ENCODE measurements at places on chromosomes 5 and 9.

DNA sequence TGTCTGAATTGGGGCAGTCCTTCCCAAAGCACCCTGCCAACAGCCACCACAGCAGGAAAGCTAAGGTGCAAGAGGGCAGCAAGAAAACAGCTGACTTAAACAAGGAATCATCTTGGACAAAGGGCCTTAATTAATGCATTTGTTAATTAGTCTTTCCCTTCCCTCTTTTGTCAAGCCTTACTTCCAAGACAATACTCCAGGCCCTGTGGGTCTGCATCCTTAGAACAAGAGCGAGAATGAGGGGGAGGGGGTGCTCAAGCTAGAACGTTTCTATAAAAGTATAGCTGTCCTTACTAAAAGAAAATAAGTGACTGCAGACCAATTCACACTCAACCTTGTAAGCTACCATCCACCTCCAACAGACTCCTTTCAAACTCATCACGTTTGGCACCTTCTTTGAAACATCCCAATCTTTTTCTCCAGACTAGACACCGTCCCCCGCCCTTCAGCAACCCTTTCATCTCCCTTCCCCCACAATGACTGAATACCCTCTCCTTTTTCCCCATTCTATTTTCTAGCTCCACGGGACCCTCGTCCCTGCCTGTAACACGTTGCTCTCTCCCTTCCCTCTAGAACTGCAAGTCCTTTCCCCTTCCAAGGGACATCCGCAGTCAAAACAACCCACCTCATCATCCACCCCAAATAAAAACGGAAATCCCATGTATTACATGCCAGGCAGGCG is 85.7 kb upstream of the RNF38 start:
- no peak for DNase-seq

GRCh38 chr9:87276851-87277261 is 220.8 kb upstream of the DAPK1 start:
- DNase-seq: no peak

DNA sequence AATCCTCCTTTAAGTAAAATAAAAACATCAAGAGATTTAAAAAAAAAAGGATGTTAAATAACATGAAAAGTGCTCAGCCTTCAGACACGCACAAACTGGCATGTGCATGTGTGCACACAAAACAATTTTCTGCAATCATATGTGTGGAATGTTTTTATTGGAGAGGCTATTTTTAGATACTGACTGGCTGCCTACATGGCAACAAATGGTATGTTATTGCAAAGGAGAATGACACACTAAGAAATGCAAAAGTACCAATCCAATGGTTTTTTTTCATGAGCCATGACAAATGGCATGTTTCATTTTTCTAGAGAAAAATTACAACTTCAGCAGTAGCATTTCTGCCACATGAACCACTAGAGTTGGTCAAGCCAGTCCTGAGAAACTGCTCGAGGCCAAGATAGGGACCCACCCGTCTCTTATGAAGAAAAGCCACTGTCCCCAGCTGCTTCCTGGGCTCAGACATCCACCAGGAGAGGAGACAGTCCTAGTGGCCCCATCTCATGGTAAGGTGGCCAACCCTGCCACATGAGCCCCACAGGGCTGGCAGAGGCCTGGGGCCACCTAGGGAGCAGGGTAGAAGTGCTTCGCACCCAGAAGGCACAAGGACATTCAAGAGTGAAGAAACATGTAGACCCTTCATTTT is 116.4 kb downstream of the MYO10 start:
- DNase-seq: no peak

DNA sequence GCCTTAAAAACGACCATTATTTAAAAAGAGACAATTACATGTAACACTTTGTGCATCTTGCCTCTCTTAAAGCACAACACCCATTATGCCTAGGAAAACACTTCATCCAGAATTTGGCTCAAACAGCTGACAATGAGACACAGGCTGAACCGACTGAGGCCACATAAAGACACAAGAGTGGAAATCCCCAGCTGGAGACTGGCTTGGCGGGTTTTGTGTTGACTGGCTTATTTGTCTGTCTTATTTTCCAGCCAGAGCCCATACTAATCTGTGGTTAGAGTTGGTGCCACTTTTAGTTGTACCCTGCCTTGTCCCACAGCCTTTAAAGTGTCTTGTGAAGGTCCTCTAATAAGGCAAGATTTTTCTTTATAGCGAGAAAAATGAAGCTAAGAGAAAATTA is 21.2 kb downstream of the TRIM14 start:
- no peak for DNase-seq

DNA sequence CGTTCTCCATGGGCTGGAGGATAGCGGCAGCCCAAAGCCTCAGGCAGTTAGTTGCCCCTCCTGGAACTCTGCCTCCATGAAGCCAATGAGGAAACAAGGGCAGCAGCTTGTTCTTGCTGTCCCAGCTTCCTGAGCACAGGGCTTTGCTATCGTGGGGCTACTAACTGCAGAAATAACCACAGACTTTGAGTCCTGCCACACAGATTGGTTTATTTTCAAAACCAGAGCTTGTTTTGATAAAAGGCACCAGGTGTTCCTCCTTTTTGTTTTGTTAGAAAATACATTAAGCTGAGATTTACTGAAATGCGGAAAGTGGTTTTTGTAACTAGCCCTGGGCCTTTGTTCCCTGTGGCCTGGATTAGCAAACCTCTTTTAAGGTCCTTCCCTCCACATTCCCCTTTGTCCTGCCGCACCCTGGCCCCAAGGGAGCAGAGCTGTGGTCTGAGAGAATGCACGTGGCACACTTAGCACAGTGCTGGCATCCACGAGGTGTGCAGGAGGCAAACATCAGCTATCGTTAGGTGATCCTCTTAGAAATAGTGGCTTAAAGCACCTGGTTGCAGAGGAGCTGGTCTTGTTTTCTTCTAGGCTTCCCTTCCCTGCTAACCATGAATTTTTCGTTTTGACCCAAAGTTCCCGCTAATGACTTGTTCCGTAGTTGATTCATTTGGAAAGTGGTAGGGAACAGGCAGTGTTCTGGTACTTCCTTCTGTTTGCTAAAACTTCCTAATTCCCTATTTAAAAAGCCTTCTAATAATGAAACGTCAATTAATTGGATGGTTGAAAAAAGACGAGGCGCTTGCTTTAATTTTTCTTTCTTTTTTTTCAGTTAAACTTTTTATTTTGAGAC is 21.5 kb downstream of the MVB12B start:
- DNase-seq: peak; percentile 48

DNA sequence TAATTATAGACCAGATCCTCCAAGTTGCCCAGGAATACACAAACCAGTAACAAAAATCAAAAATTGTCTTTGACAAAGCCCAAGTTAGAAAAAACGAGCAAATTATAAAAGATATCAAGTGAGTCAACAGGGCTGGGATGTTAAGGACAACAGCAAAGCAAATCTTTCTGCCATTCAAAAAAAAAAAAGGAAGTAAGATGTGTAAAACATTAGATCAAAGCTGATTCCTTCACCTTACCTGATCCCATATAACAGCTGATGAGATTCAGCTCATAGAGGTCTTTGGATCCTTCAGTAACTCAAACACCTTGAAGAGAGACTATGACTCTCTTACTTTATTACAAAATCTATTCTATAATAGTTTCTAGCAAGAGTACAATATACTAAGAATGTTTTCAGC is 100.9 kb downstream of the STRBP start:
- DNase-seq: no peak

GRCh38 chr5:132183723-132184122 is 43.9 kb downstream of the P4HA2 start:
- DNase-seq: no peak

- DNase-seq: no peak
These were observed 396.7 kb upstream of the CLINT1 start for GRCh38 chr5:158255609-158256008.

DNA sequence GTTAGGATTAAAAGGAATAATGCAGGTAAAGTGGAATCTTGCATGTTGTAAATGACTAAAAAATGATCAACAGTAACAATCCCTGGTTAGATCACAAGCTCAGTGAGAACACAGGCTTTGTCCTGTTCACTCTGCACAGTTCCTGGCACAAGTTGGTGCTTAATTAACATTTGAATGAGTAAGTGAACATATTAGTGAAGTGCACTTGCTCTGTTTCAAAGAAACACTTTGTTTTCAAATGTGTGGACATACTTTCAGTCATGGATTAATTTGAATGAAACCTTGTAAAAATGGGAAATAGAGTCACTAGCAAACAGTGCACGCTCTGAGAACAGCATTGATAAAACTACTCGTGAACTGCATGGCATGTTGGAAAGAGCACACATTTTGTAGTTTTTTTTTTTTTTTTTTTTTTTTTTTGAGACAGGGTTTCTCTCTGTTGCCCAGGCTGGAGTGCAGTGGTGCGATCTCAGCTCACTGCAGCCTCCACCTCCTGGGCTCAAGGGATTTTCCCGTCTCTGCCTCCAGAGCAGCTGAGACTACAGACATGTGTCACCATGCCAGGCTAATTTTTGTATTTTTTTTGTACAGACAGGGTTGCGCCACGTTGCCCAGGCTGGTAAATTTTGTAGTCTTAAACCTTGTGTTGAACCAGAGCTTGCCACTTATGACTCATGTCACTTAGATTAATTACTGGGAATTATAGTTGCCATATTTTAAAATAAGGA is 159.9 kb downstream of the LURAP1L start:
- DNase-seq: no peak

DNA sequence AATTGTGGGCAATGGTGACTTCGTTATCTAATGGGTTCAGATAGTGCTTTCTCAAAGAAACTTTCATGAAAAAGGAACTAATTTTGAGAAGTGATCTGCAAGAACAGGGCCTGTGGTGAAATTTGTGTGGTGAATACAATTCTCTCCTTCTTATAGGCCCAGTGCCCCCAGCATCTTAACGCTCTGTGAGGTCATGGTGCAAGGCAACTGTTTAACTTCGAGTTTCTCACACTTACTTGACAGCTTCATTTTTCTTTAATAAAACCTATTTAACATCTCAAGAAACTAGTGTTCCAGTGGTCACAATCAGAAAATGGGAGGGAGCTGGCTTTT is 69.2 kb downstream of the FAM114A2 start:
- DNase-seq: no peak

DNA sequence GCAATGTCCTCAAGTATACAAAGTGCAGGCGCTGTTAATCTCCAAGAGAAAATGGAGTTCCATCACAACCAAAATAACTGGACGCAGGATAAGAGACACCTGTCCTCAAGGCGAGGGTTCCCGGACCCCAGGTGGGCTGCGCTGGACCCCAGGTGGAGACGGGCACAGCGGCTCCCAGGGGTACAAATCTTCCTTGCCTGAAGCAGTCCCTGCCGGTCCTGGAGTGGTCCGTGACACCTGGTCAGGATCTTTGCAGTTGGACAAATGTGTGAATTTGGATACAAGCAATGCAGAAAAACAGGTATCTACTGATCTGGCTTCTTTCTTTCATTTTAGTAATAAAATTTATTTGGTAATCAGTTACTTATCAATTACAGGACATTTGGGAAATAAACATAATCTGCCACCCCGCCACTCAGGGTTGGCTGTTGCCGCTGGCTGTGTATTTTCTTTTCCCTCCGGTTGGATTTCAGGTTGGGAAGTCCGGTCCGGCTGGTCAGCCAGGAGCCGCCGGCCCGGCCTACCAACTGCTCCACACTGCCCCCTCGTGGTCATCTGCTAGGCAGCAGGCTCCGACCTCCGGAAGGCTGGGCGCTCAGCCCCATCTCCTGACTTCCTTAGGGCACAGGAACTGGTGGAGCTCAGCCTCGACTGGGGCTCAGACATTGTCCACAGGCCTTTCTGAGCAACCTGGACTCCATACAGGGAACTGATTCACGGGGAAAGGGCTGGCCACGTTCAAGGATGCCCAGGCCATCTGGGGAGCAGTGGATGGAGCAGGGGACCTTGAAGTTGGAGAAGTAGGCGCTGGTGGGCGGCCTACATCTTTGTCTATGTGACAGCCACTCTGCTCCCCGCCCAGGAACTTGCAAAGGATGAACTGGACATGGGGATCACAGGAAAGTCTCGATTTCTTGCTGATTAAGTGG is 43.4 kb downstream of the NXNL2 start:
- DNase-seq: peak; percentile 77

- no peak for DNase-seq
These were observed 1.3 kb downstream of the BRD9 start for GRCh38 chr5:891117-891836.

DNA sequence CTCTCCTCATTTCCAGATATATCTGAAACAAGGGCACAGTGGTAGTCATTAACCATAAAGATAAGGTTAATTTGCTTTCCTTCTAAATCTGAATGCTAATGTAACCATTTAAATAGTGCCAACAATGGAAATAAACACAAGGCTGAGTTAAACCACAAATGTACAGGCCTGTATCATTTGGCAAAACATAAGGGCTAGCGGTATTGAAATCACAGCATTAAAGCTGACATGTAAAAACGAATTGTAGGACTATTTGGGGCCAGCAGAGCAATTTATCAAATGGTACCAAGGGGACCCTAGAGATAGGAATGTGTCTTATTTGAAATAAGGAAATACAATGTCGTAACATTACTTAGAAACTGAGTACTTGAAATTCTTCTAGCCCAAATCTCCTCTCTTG is 247.5 kb upstream of the RPS23 start:
- DNase-seq: no peak

DNA sequence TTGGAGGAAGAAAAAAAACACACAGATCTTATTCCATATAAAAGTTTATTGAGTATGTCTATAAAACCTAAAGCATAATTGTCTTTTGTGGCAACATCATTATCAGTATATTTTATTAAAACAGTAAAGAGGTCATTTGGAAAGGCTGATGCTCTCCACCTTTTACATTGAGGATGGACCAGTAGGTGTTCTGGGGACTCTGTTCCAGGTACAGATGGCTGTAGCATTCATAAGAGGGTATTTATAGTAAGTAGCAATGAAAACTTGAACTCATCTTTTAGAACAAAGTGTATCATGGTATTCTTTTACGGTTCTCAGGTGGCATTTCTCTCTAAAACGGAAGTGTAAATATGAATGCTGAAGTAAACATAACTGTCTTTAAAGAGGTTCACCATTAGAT is 1.8 kb downstream of the GABRA6 start:
- no peak for DNase-seq

- DNase-seq: no peak
These were observed 1.5 kb upstream of the STOM start for GRCh38 chr9:121371495-121372061.

DNA sequence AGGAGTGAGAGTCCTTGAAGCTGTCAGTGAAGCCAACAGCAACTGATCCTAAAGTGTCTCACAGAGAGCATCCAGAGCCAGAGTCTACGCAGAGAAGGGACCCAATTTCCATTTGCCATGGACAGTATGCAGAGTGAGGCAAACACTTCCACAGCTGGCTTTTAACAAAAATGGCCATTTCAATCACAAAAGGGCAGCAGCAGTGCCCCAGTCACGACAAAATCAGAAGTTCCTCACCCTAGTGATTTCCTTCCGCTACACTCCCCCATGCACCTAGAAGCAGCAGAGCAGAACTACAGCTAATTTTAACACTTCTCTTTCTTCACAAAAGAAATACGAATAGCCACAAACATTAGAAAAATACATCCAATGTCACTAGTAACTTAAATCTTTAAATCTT is 27.9 kb downstream of the FBXW11 start:
- DNase-seq: no peak

DNA sequence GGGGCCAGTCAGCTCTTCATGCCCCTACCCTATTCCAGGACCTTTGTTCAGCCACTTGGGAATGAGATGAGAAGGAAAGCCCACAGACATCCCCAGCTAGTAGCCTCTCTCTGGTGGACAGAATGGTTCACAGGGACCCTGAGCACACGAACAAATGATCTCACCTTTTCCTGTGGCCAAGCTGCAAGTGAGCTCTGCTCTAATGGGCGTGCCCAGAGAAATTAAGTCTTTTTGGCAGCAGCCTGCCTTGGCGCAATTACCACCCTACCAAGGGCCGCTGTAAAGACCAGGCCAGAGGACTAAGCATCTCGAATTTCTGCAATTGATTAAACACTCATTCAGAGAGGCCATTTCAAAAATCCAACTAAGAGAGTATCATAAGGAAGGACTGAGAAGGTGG is 56.0 kb downstream of the WHRN start:
- DNase-seq: no peak

- no peak for DNase-seq
These were observed 15.1 kb downstream of the SLC27A4 start for GRCh38 chr9:128355451-128355850.

All from NT2/D1 (cell line).